Posterior cingulate gyrus (tissue), 11 donors: ENCODE measurements at places on chromosomes 4 and X.

- DNase-seq = no peak
Measured at GRCh38 chrX:13688384-13688957, 457 bp upstream of the RAB9A start.

DNA sequence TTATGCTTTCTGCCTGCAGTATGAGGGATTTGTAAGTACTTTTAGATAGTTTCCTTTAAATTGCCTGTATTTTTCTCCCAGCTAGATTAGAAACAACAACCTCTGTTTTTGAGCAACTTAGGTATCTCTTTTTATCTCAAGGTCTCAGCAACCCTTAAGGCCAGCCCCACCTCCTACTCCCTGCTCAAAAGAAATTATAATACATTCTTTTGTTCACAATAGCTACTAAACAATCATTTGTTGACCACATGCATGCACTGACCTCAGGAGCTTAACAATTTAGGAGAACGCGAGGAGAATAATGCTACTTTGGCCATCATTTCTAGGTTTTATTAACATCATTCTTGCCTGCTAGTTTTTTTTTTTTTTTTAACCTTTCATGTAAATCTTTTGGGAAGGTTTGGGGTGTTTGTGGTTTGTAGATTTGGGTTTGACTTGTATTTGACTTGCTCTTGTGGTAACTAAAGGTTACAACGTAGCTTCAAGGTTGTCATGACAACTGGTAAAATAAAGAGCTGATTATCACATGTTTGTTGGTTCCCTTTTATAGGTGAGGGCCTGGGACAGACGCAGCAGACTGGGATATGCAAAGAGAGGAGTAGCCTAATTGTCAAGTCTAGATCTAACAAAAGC is 145.4 kb upstream of the PLAC1 start:
- DNase-seq = no peak

- no peak for DNase-seq
Measured at GRCh38 chr4:11182586-11183355, 245.9 kb downstream of the HS3ST1 start.

DNA sequence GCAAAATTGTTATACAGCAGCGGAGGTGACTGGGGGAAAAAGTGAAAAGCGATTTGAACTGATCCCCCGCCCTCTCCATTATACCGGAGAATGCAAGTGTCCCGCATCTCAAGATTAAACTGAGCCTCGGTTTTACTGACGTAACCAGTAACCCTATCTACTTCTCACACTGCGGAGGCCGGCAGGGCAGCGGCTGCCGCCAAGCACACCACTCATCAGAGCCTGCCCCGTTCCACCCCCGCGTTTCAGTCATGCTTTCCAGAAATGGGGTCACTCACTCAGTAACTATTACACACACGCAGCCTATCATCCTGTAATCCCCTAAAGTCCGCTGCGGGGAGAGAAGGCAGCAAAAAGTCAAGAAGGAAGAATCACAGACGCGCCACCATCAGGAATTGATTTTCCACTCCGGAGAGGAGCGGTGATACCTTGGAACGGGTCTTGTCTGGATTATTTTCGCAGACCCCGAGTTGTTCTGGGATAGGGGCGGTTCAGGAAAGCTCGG is 1.4 kb downstream of the RPS6KA3 start:
- DNase-seq = no peak

- peak; percentile 52 for DNase-seq
Measured at GRCh38 chr4:173252024-173252935, 81.9 kb downstream of the HMGB2 start.

GRCh38 chr4:153326513-153326912 is 18.0 kb upstream of the MND1 start:
- DNase-seq = peak; percentile 48

DNA sequence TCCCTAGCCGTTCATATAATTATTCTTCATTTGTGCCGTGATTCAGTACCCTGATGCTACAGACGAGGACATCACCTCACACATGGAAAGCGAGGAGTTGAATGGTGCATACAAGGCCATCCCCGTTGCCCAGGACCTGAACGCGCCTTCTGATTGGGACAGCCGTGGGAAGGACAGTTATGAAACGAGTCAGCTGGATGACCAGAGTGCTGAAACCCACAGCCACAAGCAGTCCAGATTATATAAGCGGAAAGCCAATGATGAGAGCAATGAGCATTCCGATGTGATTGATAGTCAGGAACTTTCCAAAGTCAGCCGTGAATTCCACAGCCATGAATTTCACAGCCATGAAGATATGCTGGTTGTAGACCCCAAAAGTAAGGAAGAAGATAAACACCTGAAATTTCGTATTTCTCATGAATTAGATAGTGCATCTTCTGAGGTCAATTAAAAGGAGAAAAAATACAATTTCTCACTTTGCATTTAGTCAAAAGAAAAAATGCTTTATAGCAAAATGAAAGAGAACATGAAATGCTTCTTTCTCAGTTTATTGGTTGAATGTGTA is 7.0 kb downstream of the SPP1 start:
- no peak for DNase-seq

- DNase-seq = no peak
Measured at GRCh38 chr4:57291911-57292310, 181.7 kb upstream of the IGFBP7 start.

DNA sequence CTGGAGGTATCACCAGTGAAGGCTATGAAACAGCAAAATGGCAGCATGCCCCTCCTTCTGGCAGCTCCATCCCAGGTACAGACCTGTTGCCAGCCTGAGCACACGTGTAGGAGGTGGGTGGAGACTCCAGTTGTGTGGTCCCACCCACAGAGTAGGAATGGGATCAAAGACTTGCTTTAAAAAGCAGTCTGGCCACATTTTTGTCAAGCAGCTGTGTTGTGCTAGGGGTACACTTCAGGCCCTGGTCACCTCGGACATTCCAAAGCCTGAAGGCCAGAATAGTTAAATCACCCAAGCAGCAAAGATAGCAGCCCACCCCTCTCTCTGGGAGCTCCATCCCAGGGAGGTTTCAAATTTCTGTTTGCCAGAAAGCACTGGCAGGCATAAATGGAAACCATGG is 20.3 kb upstream of the AMBN start:
- DNase-seq = no peak

DNA sequence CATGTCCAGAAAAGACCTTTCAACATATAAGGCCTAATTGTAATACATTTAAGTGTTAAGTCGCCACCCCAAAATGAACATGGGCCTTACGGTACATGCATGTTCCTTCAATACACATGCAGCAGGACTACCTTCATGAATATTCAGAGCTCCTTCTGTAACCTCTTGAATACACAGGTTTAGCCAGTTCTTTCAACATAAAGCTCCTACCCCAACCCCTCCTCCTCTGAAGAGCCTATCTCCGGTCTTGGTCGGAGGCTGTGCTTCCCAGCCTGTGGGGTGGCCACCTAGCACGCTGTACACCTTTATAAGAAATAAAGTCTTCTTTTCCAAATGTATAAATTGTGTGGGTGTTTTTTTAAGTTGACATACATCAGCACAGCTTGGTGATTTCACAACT is 28.3 kb downstream of the NPY5R start:
- DNase-seq = no peak
